Tibial artery (tissue), 4 donors: ENCODE measurements at places on chromosomes 1 and 21.

DNA sequence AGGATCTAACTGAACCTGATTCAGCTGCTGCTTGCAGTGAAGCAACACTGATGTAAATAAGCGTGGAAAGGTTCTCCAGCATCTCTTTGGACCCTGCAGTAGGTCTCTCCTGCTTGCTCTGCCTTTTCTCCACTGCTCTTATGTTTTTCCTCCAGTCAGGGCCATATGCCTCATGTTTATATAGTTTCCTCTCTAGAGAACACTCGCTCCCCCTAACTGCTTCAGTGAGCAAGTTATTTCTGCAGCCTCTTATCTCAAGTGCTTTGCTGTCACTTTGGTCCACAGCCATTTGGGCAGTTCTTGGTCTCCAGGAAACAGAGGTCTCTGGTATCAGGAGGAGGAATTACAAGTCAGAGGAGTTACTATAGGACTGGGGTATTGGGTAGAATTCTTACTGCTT, 5.3 kb downstream of the PRUNE1 start:
- no peaks in the 10 kb centered on the region for H3K27me3 ChIP-seq
- H3K27ac ChIP-seq = no peak overlapping the region
- no peak for DNase-seq
- peaks cover 31% of the 10 kb centered on the region for H3K36me3 ChIP-seq

- no peaks in the 10 kb centered on the region for H3K27me3 ChIP-seq
- no peak overlapping the region for H3K4me3 ChIP-seq
- no peak for DNase-seq
- H3K4me1 ChIP-seq = no peaks in the 10 kb centered on the region
Observed at GRCh38 chr1:94084547-94084946, 36.4 kb downstream of the ABCA4 start.

DNA sequence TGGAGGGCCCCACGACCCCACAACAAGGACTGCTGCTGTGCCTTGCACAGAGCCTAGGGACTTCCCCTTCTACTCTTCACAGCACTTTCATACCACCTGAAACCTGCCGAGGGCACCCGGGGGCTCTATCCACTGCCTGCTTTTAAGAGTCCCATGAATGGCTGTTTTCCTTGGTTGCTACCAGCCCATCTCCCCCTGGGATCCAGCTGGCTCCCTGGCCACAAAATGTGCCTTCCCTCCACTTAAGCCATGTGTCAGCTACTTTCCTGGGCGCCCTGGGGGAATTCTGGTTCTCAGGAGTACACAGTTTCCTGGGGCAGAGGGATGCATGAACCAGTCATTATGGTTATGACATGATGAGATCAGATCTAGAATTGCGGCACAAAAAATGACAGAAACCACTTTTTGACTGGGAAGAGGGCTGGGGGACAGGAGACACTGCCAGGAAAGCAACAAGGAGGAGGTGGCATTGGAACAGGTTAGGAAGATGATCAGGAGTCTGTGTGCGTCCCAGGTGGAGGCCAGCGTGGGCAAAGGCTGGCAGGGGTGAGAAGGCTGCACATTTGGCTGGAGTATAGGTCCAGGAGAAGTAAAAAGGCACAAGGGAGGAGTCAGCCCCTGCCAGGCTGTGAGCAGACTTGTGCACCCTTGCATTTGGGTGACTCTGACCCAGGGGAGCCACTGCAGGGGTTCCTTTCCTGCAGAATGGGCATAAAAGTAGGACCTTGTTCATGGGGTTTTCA, 3.2 kb upstream of the TNFRSF8 start:
- no peaks in the 10 kb centered on the region for H3K4me1 ChIP-seq
- H3K27ac ChIP-seq = no peak overlapping the region
- no peak for DNase-seq
- H3K36me3 ChIP-seq = no peaks in the 10 kb centered on the region

DNA sequence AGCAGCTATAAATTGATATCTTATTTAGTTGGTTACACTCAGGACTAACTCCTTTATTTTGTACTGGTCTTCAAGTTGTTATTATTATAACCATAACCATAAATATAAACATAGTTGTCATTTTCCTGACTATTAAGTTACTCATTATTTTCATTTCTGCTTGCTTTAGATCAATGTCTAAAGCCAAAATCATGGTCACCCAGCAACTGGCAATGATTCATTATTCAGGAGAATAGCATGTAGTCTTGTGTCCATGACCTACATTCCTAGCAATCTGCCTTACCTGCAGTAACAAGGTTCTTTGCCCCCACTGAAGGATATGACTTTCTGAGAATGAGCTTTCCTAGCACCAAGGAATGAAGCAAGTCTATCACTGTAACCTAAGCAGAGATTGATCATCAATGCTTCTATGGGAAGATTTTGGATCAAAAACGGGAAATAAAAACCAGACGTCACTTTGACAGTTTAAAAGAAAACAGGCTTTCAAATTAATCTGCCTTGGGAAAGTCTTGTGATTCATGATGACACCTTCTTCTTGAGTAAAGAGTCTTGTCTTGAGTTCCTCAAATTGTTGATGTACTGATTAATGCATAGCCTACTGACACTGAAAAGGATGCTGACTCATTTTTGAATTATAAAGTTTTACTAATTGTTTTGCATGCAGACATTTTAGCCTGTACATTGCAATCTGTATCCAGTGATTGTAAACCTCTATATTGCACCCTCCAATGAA, 203.3 kb upstream of the IVNS1ABP start:
- no peaks in the 10 kb centered on the region for H3K27me3 ChIP-seq
- no peak overlapping the region for H3K27ac ChIP-seq
- DNase-seq = no peak
- no peak overlapping the region for H3K4me3 ChIP-seq
- H3K36me3 ChIP-seq = no peaks in the 10 kb centered on the region

DNA sequence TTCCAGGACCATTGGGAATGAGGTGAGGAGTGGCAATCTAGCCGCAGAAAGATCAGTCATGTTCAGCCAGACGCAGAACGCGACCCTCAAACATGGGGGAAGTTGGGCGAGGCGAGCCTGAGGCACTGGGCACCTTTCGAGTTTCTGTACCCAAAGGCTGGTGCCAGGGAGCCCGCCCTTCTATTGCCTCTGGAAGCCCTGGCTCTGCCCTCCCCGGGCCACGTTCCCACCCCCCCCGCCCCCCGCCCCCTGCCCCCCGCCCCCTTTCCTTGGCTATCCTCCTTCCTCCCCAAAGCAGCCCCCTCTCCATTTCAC, 2.2 kb upstream of the ZBTB7B start:
- H3K36me3 ChIP-seq = no peaks in the 10 kb centered on the region
- H3K27ac ChIP-seq = peak overlapping the region; percentile 96
- H3K4me3 ChIP-seq = peak overlapping the region; percentile 96
- peaks cover 34% of the 10 kb centered on the region for H3K4me1 ChIP-seq
- no peaks in the 10 kb centered on the region for H3K27me3 ChIP-seq

DNA sequence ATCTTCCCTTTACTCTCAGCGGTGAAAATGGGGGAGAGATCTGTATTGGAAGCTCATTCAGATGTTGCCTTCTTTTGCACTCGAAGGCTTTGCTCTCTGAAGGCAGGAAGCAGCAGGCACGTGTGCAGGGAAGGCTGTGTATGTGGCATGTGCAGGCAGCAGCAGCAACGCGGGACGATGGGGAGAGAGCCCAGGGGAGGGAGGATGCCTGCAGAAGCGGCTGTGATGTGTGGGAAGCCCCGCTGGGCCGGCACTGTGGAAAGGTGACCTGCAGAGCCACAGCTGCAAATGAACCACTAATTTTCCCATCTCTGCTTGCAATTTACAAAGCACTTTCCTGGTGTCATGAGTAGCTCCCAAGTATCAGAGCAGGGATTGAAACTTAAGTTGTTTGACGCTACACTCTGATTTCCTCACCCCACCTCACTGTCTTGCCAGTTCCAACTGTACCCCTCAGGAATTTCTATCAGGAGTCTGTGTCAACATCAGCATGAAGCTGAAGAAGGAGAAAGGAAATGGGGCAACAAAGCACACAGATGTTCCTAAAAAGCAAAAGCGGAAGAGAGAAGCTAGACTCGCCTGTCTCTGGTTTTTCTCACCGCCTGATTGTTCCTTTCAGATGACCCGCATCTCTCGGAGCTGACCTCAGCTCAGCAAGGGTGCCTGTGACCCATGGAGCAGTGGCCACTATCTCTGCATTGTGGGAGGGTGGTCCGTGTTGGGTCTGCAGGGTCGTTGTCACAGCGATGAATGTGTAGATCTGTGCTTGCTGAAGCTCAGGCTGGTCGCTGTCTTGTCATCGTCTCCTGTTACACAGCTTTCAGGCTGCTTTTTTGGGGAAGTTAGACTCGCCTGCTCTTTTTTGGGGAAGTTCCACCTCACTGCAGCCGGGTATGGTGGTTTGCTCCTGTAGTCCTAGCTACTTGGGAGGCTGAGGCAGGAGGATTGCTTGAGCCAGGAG, 156.1 kb downstream of the KIF26B start:
- H3K4me1 ChIP-seq = no peaks in the 10 kb centered on the region
- H3K27me3 ChIP-seq = no peaks in the 10 kb centered on the region
- H3K4me3 ChIP-seq = no peak overlapping the region
- DNase-seq = no peak
